ENCODE measurements at places on chromosomes 3 and 15. TPM values are rescaled to one million over a fixed set of nuclear protein-coding genes. Genes with fewer than 3 reads are reported as not detected.

DNA sequence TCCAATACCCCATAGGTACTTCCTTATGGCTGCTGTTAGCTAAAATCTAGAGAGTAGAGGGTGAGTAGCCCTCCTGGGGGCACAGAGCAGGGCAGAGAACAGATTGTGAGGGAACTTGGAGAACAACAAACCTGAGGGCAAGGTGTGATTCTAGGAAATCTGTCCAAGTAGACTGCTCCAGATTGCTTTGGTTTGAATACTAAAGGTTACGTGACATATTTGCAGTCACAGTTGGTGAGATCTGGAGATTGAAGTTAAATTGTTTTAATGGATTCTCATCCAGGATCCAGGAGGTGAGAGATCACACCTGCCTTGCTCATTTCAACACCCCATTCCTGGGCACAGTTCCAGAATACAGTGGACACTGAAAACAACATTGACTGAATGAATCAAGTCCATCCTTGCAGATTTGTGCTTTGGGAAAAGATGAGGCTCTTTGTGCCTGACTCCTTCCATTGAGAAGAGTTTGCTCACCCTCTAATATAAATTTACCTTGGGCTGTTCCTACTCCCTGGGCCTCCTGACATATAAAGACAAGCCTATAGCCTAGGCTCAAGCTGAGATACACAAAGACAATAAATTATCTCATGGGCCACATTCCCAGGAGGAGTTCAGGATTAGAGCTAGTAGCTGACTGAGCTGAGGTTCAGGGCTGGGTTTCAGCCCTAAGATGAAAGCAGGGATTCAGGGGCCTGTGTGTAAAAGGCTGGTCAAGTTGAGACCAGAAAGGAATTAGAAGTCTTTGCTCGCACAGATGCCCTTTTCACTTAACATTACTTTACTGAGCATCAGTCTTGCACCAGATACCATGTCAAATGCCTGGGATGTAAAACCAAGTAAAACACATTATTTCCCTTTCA, 400.9 kb upstream of the MCTP2 start:
- H3K27me3 ChIP-seq, result no peaks in the 10 kb centered on the region
- H3K36me3 ChIP-seq, result no peaks in the 10 kb centered on the region
- no peak overlapping the region for H3K27ac ChIP-seq
- no peaks in the 10 kb centered on the region for H3K4me1 ChIP-seq
- no peak for DNase-seq
- no peak overlapping the region for H3K4me3 ChIP-seq

GRCh38 chr15:48556159-48556897, 89.2 kb downstream of the FBN1 start:
- H3K36me3 ChIP-seq, result no peaks in the 10 kb centered on the region
- DNase-seq, result no peak
- H3K4me1 ChIP-seq, result peaks cover 43% of the 10 kb centered on the region
- H3K27ac ChIP-seq, result no peak overlapping the region
- no peak overlapping the region for H3K4me3 ChIP-seq

DNA sequence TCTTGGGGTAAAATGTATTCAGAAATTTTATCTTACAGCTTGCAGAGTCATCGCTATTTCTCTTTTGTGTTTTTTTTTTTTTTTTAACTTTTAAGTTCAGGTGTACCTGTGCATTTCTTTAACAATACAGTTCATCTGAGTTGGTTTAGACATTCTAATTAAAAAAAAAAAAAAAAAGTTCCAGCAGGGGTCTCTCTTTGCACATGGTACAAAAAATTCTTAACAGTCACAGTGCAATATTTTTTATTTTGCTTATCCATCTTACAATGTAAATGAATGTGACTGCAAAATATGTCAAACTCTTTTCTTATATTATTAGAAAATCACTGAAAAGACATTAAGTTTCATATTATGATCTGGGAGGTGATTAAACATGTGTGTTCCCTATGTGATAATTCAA, 47.5 kb upstream of the SLC9A9 start:
- no peak overlapping the region for H3K27ac ChIP-seq
- no peaks in the 10 kb centered on the region for H3K4me1 ChIP-seq
- no peak overlapping the region for H3K4me3 ChIP-seq
- no peaks in the 10 kb centered on the region for H3K27me3 ChIP-seq
- DNase-seq, result no peak

- peak; percentile 74 for DNase-seq
- no peaks in the 10 kb centered on the region for H3K36me3 ChIP-seq
- no peak overlapping the region for H3K4me3 ChIP-seq
Measured at GRCh38 chr3:189041482-189042090, 130.2 kb upstream of the TPRG1 start.

- no peak for DNase-seq
- no peak overlapping the region for H3K27ac ChIP-seq
- H3K4me3 ChIP-seq, result no peak overlapping the region
- H3K27me3 ChIP-seq, result no peaks in the 10 kb centered on the region
Measured at GRCh38 chr15:38627689-38628277, 63.2 kb upstream of the RASGRP1 start.

- no peaks in the 10 kb centered on the region for H3K36me3 ChIP-seq
- DNase-seq, result no peak
- H3K4me1 ChIP-seq, result no peaks in the 10 kb centered on the region
- H3K27me3 ChIP-seq, result no peaks in the 10 kb centered on the region
- no peak overlapping the region for H3K27ac ChIP-seq
Measured at GRCh38 chr3:10911350-10912002, 81.1 kb upstream of the SLC6A1 start.

- no peak for DNase-seq
- H3K36me3 ChIP-seq, result no peaks in the 10 kb centered on the region
- H3K4me1 ChIP-seq, result peaks cover 16% of the 10 kb centered on the region
- H3K27ac ChIP-seq, result no peak overlapping the region
- no peaks in the 10 kb centered on the region for H3K27me3 ChIP-seq
Measured at GRCh38 chr15:91022832-91023129, 387 bp upstream of the VPS33B start.

DNA sequence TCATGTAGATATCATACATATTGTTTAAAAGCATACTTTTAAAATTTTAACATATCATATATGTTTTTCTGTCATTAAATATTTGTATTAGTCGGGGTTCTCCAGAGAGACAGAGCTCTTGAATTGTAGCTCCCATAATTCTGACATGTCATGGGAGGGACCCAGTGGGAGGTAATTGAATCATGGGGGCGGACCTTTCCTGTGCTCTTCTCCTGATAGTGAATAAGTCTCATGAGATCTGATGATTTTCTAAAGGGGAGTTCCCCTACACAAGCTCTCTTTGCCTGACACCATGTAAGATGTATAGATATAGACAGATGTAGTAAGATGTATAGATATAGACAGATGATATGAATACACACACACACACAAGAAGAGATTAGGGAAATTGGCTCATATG, 161.2 kb upstream of the ABI3BP start:
- H3K4me1 ChIP-seq, result peaks cover 6% of the 10 kb centered on the region
- H3K27me3 ChIP-seq, result no peaks in the 10 kb centered on the region
- DNase-seq, result no peak
- H3K4me3 ChIP-seq, result no peak overlapping the region
- H3K36me3 ChIP-seq, result no peaks in the 10 kb centered on the region

DNA sequence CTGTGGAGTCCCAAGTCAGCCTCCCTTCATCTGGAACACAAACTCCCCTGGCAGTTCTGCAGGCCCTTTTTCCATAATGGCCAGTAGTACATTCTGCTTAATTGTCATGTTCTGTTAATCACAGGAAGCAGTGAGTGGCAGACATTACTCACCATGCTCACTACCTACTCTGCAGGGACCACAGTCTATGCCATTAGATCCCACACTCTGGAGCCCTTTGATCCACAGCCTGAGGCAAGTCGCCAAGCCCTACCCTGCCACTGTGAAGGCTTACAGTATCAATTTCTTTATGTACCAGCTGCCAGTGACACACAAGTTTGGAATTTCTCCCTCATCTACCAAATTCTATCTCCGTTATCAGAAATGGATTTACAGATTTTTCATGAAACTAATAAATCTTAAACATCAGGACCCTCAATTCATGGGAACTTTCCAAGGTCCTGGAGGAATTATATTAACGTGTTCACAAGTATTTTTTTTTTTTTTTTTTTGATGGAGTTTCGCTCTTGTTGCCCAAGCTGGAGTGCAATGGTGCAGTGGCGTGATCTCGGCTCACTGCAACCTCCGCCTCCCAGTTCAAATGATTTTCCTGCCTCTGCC, 20.6 kb upstream of the WWTR1 start:
- H3K27ac ChIP-seq, result no peak overlapping the region
- no peak overlapping the region for H3K4me3 ChIP-seq
- no peaks in the 10 kb centered on the region for H3K36me3 ChIP-seq

- no peaks in the 10 kb centered on the region for H3K4me1 ChIP-seq
- no peak for DNase-seq
- H3K27ac ChIP-seq, result no peak overlapping the region
- no peaks in the 10 kb centered on the region for H3K36me3 ChIP-seq
Measured at GRCh38 chr15:62083194-62084154, 16.7 kb downstream of the C2CD4A start.

DNA sequence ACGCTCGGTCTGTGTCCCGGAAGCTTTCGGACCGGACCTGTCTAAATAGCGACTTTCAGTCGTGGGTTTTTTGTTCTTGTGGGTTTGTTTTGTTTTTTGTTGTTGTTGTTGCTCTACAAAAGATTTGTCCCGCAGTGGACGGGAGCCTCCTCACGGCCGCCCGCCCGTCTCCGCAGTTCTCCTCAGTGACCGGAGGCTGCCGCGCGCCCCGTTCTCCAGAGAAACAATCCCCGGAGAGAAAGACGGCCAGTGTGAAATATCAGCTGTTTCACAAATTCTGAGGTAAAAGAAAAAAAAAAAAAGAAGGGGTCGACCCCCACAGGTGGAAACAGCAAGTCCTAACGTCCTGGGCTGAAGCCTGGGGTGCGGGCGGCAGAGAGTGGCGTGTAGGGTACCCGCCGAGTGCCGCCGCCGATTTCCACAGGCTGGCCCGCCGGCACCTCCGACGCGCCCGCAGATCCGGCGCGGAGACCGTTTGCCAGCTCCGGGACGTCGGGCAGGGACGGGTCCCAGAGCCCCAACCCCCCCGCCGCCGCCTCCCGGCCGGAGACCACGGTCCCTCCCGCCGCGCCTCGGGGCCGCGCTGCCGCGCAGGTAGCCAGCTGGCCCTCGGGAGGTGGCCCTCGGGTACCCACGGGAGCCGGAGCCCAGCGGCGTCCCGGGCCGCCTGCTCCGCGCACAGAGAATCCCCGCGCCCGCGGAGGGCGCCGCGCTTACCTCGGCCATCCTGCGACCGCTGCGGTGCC, 478 bp downstream of the BNC1 start:
- no peaks in the 10 kb centered on the region for H3K36me3 ChIP-seq
- peaks cover 8% of the 10 kb centered on the region for H3K4me1 ChIP-seq
- H3K4me3 ChIP-seq, result no peak overlapping the region

DNA sequence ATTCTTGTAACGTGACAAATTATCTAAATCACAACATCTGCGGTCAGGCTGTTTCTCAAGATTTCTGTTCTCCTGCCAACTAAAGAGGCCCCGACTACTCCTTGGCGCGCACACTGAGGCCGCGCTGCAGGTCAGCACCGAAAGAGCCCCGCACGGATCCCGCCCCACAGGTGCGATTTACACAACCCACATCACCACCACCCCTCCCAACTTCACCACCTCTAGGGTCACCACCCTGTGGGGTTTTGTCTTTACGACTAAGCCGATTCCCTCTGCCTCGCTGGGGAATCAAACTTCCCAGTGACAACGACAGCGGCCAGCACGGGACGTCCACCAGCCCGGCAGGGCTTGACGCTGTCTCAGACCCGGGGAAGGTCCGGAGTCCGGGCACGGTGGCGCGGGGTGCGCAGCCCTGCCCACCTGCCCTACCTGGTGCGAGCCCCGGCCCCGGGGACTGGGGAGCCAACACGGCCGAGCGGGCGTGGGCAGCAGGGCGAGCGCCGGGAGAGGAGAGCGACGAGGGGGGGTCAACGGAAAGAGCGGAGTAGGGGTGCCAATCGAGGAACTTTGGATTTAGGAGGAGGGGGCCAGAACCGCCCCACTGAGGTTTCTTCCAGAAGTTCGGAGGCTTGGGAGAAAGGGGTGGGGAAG, 764 bp downstream of the UACA start:
- no peaks in the 10 kb centered on the region for H3K27me3 ChIP-seq
- peak overlapping the region; percentile 91 for H3K27ac ChIP-seq
- H3K4me3 ChIP-seq, result peak overlapping the region; percentile 91
- DNase-seq, result peak; percentile 52
- H3K36me3 ChIP-seq, result no peaks in the 10 kb centered on the region
- H3K4me1 ChIP-seq, result peaks cover 22% of the 10 kb centered on the region

DNA sequence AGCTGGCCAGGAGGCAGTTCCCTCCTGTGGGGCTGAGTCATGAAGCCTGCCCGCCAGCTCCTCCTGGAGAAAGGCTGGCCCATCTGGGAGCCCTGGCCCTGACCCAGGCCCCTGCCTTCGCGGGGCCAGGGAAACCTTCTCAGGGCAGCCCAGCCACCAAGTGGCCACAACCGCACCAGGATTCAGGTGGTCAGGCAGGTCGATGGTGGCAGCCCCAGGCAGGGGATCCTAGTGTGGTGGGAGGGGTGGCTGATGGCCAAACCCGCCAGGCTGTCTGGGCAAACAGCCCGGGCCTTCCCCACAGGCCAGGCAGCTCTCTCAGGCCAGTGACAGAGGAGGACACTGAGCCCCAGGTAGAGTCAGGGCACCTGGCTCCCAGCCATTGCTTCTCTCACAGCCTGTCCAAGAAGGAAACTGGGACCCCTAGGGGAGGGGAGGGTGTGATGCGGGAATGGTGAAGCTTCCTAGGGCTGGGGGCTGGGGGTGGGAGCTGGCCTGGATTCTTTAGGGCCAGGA, 1.2 kb downstream of the TWF2 start:
- H3K4me1 ChIP-seq, result peaks cover 24% of the 10 kb centered on the region
- peak overlapping the region; percentile 90 for H3K27ac ChIP-seq
- H3K36me3 ChIP-seq, result no peaks in the 10 kb centered on the region
- DNase-seq, result peak; percentile 86
- H3K27me3 ChIP-seq, result no peaks in the 10 kb centered on the region

- H3K4me3 ChIP-seq, result no peak overlapping the region
- H3K36me3 ChIP-seq, result no peaks in the 10 kb centered on the region
- H3K4me1 ChIP-seq, result no peaks in the 10 kb centered on the region
- DNase-seq, result no peak
Measured at GRCh38 chr3:150843241-150843640, 62.0 kb downstream of the MINDY4B start.

GRCh38 chr15:39787479-39787878, 4.8 kb upstream of the FSIP1 start:
- no peak overlapping the region for H3K27ac ChIP-seq
- no peaks in the 10 kb centered on the region for H3K36me3 ChIP-seq
- H3K4me3 ChIP-seq, result no peak overlapping the region
- H3K4me1 ChIP-seq, result peaks cover 10% of the 10 kb centered on the region
- no peaks in the 10 kb centered on the region for H3K27me3 ChIP-seq

GRCh38 chr3:16085410-16085809, 89.1 kb upstream of the GALNT15 start:
- DNase-seq, result no peak
- H3K4me3 ChIP-seq, result no peak overlapping the region
- H3K36me3 ChIP-seq, result no peaks in the 10 kb centered on the region
- peaks cover 15% of the 10 kb centered on the region for H3K4me1 ChIP-seq
- peak overlapping the region; percentile 85 for H3K27ac ChIP-seq
- no peaks in the 10 kb centered on the region for H3K27me3 ChIP-seq

- no peaks in the 10 kb centered on the region for H3K4me1 ChIP-seq
- H3K27ac ChIP-seq, result no peak overlapping the region
- no peaks in the 10 kb centered on the region for H3K36me3 ChIP-seq
- no peak for DNase-seq
- no peak overlapping the region for H3K4me3 ChIP-seq
Measured at GRCh38 chr3:150920236-150920635, 15.0 kb upstream of the MINDY4B start.

Gene KBTBD13
- not detected for total RNA-seq

Gene COL8A1
- 65.6 TPM for total RNA-seq

Gene CD96
- total RNA-seq, result 3.8 TPM

Gene NR1I2
- not detected for total RNA-seq

Gene NKTR
- 383 TPM for total RNA-seq

Gene HTR3D
- not detected for total RNA-seq

Gene DOCK3
- 18.5 TPM for total RNA-seq

Gene ZIC1
- total RNA-seq, result not detected

Gene WNT7A
- total RNA-seq, result not detected

Gene FBXO40
- total RNA-seq, result not detected

Data from thyroid gland (tissue), 4 donors.